ENCODE measurements at places on chromosomes 5 and 9.
A peak's percentile ranks its signal among the peaks of the same experiment; 100 is the strongest.

DNA sequence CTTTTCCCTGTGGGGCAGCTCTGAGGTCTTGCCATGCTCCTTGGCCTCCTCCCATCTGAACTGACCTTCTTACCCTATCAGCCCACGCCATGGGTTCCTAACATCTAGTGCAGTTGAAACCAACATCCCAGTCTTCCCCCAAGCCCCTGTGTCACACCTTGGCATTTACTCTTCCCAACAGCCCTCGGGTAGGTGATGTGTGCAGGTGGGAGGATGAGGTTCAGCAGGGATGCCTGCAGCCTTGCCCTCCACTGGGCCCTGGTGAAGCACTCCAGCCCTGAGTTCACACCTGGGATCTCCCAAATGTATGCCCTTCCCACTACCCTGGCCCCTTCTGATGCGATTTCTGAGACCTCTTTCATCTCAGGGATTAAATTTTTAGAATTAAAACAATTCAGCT, 15.5 kb downstream of the IRX2 start:
- DNase-seq, result no peak

- no peak for DNase-seq
Measured at GRCh38 chr5:52799358-52799982, 11.8 kb downstream of the ITGA1 start.

GRCh38 chr5:91383027-91383955, at the start of gene ARRDC3:
ARRDC3 (minus strand) TSS chr5:91383317; CDS start chr5:91383092, 225 bp downstream.
- DNase-seq, result peak; percentile 97

- no peak for DNase-seq
Measured at GRCh38 chr5:139872052-139872766, 76.6 kb downstream of the PSD2 start.

DNA sequence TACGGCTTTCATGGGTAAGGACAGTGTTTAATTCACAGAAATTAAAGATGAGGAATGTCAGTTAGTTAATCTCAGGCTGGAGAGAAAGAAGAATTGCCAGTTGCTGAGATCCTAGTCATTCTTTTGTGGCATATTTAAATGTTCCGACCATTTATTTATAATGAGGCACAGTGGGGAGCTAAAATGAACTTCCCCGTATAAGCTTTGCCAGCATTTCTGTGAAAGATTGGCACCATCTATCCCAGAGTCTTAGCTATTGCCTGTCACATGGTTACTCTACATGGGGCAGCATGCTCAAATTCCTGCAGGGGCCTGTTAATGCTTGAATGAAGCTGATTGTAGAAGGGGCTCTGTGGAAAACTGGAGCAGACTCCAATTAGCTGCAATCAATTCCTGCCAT, 314.1 kb downstream of the PRELID2 start:
- DNase-seq, result no peak

DNA sequence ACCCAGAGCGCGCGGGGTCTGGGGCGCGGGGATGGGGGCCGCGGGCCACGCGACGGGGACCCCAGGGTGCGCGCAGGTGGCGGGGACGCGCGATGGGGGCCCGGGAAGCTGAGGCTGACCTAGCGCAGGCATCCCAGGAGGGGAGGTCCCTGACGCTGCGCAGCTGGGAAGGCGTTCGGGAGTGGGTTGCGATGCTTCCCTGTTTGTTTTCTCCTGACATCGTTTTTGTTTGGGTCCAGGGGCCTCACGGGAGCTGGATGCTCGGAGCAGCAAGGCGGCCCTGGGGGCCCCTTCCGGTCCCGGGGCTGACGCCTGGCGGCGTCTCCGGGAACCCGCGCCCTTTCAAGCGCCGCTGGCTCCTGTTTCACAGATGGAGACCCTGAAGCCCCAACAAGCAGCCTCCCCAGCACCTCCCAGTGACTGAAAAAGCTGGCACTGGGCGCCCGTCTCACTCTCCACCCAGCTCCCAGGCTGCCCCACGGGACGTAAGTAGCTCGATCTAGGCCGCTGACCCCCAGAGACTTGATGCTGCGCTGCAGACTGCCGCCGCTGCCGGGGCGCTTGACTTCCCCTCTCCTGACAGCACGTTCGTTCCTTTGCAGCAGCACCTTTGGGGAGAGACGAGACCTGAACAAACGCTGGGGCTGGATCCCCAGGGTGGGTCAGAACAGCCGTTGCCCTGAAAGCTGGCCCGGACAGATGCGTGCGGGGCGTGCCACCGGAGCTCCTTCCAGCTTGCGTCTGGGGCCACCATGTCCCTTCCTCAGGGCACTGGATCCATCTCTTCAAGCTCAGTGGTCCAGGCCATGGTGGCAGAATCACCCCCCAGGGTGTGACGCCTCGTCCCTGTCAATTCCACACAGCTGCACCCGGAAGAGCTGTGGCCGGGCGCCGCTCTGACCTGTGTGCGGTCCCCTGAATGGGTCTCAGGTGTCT, 593 bp downstream of the BRD3OS start:
- DNase-seq, result peak; percentile 39

- DNase-seq, result peak; percentile 50
Measured at GRCh38 chr9:20624201-20625002, 2.1 kb upstream of the MLLT3 start.

GRCh38 chr9:137299938-137300337, 2.1 kb downstream of the NRARP start:
- DNase-seq, result no peak

DNA sequence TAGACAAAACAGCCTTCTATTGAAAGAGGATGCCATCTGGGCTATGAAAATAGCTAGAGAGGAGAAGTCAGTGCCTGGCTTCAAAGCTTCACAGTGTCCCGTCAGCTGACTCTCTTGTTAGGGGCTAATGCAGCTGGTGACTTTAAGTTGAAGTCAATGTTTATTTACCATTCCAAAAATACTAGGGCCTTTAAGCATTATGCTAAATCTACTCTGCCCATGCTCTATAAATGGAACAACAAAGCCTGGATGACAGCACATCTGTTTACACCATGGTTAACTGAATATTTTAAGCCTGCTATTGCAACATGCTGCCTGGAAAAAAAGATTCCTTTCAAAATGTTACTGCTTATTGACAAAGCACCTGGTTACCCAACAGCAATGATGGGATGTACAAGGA, 309.1 kb downstream of the NTRK2 start:
- no peak for DNase-seq

DNA sequence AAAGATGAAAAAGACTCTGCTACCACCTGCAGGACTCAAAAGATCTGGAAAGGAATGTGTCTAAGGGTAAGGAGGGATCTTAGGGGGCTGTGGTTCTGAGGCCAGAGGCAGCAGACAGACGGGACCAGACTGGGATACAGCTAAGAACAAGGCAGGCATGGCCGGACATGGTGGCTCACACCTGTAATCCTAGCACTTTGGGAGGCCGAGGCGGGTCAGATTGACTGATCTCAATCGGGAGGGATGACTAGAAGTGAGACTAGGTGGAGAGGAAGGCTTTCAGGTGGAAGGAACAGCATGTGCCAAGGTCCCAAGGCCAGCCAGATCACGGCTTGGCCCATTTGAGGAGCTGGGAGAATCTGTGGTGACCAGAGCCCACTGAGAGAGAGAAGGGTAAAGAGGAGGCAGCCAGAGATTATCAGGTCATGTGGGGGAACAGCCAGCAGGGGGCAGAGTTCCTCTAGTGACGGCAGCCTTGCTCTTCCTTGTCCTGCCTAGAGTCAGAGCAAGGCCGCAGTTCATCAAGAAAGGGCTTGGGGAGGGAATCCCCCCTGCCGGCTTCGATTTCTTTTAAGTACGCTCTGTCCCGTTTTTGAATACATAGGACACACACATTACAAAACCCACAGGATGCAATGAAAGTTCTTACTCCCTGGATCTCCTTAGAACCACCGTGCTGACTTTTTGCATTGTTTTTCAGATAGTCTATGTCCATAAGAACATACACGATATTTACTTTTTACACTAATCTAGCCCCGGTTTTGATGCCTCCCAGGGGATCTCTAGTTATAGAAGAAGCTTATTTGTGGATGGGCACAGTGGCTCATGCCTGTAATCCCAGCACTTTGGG, 2.6 kb upstream of the OLFML2A start:
- peak; percentile 84 for DNase-seq

- no peak for DNase-seq
Measured at GRCh38 chr5:54996466-54996865, 11.1 kb upstream of the ESM1 start.

DNA sequence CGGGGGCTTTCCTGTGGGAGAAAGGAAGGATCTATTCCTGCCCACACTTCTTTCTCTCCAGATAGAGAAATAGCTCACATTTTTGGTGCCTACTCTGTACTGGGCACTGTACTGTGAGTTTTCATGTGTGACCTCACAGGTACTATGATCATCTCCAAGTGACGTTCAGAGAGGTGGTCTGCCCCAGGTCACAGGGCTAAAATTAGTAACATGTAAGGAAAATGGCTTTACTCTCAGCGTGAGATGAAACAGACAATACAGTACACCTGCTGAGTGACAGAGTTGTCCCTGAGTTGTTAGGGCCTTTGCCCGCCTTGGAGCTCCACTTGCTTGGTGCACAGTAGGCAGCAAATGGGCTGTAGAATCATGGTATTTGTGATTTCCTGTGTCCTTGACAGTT, 306.1 kb upstream of the DMRT1 start:
- no peak for DNase-seq

DNA sequence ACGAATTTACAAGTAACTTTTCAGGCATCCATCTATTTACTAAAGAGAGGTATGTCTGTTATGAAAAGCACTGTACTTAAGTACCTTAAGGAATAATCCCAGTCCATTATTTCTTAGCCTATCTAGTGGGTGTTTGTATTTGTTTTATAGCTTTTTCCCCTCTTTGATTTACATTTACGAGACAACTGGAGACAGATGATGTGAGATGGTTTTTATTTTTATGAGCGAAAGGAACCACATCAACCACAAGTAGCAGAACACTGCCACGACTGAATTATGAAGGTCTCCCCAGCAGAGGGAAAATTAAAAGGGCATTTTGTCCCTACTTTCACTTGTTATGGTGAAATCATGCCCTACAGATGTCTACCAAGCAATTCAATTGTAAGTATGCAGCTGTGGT, 357.8 kb downstream of the NFIB start:
- no peak for DNase-seq

DNA sequence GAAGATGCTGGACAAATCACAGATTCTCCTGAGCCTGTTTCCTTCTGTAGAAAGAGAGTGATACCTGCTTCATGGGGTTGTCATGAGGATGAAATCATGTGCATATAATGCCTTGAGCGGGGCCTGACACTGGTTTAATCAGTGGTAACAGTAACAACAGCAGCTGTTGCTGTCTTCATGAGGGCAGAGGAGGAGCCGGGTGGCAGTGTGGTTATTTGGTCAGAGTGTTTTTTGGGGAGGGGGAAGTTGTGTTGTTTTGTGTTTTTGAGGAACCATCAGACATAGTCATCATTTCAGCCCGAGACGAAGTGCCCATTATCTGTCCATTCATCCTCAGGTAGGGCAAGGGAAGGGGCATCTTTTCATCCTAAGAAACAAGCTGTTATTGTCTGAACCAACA, 44.0 kb downstream of the NEURL1B start:
- DNase-seq, result no peak

DNA sequence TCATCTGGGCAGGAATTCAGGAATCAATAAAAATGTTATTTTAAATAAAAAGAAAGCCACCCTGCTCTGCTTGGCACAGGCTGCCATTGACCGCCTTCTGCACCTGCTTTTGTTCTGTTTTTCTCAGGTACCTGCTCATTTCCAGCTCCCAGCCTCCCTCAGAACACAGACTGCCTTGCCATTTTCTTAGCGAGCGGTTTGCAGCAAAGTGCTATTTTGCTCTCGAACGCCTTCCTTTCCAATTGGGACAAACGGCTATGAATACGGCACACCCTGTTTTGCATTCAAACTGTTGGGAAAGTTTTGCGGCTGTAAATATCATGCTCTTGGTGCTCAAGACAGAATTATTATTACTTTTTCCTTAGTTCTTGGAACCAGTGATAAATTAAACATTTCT, 25.1 kb upstream of the FCN1 start:
- no peak for DNase-seq

DNA sequence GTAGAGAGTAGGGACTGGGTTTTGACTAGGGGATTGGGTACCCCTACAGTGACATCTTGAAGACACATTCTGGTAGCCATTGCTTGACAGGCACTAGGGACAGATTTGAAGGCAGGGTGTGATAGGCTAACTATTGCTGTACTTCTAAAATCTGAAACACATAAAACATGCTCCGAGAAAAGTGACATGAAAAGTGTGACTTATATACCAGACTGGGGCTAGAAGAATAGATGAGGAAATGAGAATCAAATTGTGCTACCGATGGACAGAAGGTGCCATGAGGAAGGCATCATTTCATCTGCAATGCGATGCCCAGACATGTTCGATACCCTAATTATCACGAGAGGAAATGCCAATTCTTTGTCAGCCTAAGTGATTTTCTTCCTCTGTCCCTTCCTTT, 475.8 kb downstream of the SPOCK1 start:
- no peak for DNase-seq

DNA sequence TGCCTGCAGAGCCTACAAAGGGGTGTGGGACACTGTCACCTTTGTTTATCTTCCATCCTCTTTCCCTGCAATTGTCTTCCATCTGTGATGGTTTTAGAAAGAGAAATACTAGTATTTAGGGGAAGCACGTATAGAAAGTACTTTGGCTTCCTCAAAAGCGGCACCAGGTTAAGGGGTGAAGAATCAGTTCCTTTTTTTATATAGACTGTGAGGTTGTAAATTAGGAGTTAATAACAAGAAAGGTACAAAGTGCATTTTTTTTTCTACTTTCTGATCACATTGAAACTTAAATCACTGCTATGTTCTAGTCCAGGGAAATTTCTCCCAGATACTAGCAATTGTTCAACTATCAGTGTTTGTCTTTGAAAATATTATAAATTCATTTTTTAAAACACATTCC, 219.3 kb downstream of the CEMIP2 start:
- DNase-seq, result no peak

DNA sequence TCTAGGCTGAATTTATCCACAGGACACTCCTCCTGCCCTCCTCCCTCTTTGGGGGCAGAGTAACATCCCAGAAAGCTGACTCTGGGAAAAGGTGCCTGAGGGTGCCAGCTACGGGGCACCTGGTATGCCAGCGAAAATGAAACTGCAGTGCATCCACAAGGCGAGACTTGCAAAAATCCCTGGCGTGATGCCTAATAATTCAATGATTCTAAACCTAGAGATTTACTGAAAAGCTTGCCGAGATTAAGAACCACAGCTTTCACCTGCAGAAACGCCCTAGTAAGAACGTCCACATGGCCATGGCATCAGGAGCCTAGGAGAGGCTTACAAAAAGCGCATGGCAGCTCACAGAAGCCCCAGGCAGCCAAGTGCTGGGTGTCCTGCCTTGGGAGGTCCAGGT, 20.9 kb downstream of the CCNJL start:
- no peak for DNase-seq

- no peak for DNase-seq
Measured at GRCh38 chr5:152405145-152405544, at the start of gene NMUR2. NMUR2 (minus strand) TSS chr5:152405279; CDS start chr5:152405113, 166 bp downstream.

Measured in CD4-positive, alpha-beta T cell treated with Interleukin-4 for 1 hour (primary cell).